ENCODE measurements at places on chromosomes 12 and 14.

GRCh38 chr14:29273513-29273912, 506.9 kb downstream of the FOXG1 start:
- DNase-seq: no peak

DNA sequence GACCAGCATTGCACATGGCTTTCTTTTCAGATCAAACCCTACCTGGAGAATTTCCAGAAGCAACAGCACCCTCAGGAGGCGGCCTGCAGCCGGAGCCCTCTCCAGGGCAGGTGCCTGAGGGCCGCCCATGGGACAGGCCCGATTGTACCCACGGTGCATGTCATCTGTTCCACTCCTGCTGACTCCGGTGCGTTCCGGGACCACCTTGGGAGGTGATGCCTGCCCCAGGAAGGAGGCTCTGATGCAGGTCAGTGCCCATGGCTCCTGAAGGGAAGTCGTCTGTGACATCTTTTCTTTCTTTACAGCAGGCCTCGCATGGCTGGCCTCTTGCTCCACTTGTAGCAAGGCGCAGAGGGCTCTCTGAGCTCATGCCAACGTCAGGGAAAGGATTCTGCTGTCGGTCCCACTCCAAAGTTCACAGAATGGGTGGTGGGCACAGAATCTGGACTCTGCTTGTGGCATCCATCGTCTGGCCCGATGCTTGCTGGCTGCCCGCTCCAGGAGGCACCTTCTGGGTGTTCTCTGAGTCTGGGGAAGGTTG, 160.7 kb upstream of the RTL1 start:
- DNase-seq: no peak

- DNase-seq: no peak
Measured at GRCh38 chr12:114500775-114501473, 95.0 kb upstream of the TBX5 start.

DNA sequence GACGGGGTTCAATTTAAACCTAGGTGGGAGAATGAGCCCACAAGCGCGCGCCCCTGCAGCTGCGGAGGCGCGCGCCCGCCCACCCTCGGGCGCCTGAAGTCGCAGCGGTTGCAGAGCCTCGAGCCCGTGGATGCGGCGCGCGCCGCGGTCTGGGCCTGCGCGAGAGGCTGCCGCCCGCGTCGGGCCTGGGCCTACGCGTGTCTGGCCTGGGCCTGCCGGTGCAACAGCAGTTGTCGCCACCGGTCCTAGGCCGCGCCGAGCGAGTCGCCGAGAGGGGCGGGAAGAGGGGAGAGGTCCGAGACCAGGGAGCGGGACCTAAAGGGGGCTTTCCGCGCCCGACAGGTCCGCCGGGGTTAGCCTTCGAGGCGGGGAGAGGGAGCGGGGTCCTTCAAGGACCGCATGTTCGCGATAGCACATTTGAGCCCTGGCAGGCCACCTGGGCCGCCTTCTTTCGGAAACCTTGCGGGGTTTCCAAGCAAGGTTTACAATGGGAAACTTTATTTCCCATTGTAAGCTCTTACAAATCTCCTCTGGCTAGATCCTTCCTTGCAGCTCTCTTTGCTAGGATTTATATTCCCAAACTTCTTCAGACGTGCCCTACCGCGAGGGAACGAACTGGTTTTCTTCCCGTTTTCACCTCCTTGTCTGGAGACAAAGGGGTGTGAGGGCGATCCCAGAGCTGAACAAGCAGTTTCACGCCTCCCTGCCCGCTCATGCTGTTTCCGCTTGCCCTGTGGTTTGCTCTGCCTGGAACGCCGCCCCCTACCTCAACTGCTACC, 6.8 kb downstream of the SIX6 start:
- no peak for DNase-seq

- DNase-seq: no peak
Measured at GRCh38 chr12:13559318-13559978, 362.9 kb downstream of the EMP1 start.

Data from hippocampal formation (tissue), 2 donors.